Umbilical cord (tissue), 2 donors: ENCODE measurements at places on chromosomes 3 and 15.
A peak's percentile ranks its signal among the peaks of the same experiment; 100 is the strongest.

DNA sequence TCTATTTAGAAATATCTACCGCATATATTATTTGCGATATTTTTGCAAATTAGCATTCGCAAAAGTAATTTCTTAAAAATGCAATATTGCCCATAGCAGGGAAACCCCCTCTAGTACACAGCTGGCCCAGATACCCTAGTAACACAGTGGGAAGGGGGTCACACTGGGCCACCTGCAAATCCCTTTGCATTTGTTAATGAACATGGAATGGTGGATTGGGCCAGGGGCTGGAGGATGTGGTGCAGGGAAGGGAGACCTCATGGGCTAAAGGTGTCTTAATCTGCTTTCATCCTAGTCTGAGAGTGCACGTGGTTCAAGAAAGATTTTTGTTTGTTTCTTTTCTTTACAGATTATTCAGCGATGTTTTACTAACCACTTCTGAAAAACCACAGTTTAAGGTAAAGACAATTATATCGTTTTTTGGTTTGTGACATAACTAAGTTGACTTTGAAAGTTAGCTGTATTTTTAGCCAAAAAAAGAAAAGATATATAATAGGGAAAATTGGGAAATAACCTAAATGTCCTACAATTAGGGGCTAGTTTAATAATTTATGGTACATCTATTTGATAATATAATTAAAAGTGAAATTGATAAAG is 30.0 kb downstream of the PDHB start:
- DNase-seq: no peak

- peak; percentile 24 for DNase-seq
Observed at GRCh38 chr3:22157848-22158247, 406.8 kb upstream of the ZNF385D start.

- peak; percentile 81 for DNase-seq
Observed at GRCh38 chr3:141426404-141427034, 58.2 kb downstream of the ZBTB38 start.

DNA sequence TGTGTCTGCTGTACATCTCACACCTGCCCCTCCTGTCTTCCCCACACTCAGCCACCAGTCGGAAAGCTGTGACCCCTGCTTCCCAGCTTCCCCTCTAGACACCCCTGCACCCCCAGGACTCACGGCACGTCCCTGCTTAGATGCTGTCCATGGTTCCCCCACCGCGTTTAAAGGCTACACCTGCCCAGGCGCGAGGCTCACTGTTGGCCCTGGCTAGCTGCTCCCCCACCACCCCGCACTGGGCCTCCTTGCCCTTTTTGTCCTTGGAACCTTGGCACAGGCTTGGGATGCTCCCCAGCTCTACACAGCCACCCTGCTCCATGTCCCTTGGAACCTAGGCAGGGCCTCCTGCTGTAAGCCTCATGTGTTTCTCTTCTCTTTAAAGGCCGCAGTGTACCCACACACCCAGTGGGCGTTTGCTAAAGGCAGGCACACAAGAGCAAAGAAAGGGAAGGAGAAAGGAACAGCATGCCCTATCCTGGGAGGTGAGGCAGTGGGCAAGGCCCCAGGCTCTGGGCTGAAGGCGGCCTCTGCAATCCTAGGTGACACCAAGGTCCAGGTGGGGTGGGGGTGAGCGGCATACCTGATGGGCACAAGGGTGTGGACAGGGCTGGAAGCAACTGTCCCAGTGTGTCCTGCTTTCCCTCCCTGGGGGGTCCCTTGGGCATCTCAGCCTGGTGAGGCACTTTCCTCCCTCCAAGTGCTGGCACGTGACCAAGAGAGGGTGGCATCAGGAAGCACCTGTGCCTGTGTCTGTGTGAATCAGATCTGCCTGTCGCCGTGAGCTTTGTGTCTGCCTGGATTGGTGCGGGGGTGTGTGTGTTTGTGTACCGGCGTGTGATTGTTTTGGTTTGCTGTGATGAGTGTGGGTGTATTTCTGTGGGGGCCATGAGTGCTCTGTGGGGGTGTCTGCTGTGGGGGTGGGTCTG is 54.4 kb downstream of the TPRA1 start:
- no peak for DNase-seq

- no peak for DNase-seq
Observed at GRCh38 chr15:28886431-28887338, 911 bp downstream of the APBA2 start.

- no peak for DNase-seq
Observed at GRCh38 chr15:45285413-45285812, 33.4 kb downstream of the SLC28A2 start.

DNA sequence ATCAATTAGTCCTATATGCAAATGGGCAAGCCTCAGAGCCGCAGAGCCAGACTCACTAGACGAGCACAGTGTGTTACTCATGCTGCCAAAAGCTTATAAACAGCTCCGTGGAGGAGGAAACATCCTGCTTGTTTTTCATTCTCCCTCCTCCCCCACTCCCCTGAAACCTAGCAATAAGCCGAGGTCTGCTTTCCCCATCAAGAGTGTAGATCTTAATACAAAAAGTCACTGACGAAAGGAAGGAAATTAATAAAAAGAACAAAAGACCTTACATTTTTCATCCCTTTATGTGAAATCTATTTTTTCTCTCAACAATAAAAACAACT is 88.5 kb downstream of the XXYLT1 start:
- peak; percentile 71 for DNase-seq
